ENCODE measurements at places on chromosomes 13 and 19. TPM values are rescaled to one million over a fixed set of nuclear protein-coding genes. Genes with fewer than 3 reads are reported as not detected.

The FBN3 gene
- total RNA-seq, result not detected

The TLE6 gene
- total RNA-seq, result under 0.01 TPM

The RFPL4AL1 gene
- total RNA-seq, result not detected

The ZNF571 gene
- 2.5 TPM for total RNA-seq

The CYP4F22 gene
- not detected for total RNA-seq

The SIGLEC14 gene
- total RNA-seq, result not detected

The GPI gene
- 142 TPM for total RNA-seq

The F7 gene
- under 0.01 TPM for total RNA-seq

The TNFSF11 gene
- total RNA-seq, result not detected

The ZNF132 gene
- total RNA-seq, result 8.9 TPM

The HMG20B gene
- 59.4 TPM for total RNA-seq

The ATP13A1 gene
- 13.3 TPM for total RNA-seq

The CLPTM1 gene
- 27.8 TPM for total RNA-seq

The CGB1 gene
- not detected for total RNA-seq

The PPP1R15A gene
- total RNA-seq, result 26.7 TPM

The NLRP7 gene
- not detected for total RNA-seq

The SPRED3 gene
- total RNA-seq, result 0.90 TPM

The LYPD5 gene
- under 0.01 TPM for total RNA-seq

Data from IMR-90 (cell line).